ENCODE measurements at places on chromosomes 3 and 15.
A peak's percentile ranks its signal among the peaks of the same experiment; 100 is the strongest.

GRCh38 chr3:159586571-159587202 is 401.9 kb upstream of the IL12A start:
- peak; percentile 57 for DNase-seq

DNA sequence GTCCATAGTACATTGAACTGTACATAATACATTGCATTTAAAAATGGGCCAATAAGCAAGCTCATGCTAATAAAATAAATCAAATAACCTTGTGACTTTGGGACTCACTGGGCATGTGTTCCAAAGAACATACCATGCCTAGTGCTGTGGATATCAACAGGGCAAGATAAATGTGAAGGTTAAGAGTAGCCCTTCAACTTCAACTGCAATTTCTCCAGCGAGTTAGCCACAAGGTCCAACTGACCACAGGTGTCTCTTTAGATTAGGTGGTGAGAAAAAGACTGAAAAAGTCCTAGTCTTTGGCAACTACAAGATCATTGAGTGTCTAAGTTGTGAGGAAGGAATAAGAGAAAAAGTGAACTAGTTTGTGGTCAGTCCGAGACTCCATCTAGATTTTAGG is 78.3 kb upstream of the ATP11B start:
- no peak for DNase-seq

DNA sequence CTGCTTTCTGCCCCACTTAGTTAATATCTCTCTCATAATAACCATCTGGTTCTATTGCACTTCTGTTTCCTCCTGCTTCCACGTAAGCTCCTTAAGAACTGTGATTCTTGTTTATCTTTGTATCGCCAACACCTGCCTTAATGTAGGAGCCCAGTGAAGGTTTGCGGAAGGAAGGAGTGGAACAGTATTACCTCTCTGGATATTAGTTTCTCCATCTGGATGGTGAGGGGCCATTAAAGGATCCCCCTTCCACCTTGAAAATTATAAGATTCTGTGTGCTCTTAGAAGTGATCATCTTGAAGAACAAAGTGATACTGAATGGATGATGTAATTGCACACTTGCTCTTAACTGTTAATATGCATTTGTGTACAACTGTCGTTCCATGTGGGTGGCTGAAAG is 2.2 kb downstream of the CHRNA5 start:
- DNase-seq: no peak

DNA sequence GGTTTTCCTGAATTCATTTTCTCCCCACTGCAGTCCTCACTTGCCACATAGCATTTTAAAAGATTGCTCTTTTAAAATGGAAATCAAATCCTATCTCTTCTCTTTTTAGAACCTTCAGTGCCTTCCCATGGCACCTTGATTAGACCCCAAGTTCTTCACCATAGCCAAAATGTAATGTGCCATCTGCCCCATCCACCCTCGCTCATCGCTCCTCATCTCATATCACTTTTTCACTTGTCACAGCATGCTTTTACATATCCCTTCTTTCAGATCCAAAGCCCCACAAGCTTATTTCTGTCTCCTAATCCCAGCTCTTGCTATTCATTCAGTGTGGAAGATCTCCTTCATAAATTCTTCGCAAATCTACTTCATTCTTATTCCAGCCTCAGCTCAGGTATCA is 161.7 kb downstream of the CD47 start:
- no peak for DNase-seq

DNA sequence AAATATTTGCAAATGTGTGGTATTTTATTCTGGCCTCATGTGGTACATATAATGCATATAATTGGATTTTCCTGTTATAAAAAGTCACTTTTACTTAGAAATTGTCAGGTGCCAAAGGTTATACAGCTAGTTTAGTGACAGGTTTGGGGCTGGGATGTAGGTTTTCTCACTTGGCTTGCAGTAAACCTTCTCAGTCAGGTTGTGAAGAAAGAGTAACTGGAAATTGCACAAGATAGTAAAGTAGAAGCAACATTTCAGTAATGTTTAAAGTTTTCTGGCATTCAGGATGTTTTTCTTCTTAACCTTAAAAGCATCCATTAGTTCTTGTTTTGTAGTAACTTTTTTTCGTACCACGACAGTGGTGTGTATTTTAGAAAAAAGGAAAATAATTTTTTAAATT is 53.9 kb downstream of the MEF2A start:
- no peak for DNase-seq

DNA sequence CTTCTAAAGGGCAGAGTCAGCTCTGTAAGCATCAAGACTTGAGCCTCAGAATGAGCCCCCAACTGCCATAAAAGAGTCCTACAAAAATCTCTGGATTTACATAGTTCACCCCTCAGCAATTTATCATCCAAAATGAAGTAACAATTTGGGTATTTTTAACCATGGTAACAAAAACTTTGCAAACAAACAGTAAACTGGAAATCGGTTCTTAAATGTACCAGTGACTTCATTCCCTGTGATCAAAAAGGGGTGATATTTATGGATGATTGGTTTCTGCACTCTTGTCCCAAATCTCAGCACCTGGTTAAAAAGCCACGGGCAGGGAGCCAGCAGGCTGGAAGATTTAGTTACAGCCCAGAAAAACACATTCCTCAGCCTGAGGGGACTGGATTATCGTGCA is 73.6 kb downstream of the TFG start:
- peak; percentile 59 for DNase-seq

- DNase-seq: peak; percentile 69
Observed at GRCh38 chr15:73346735-73347312, 21.9 kb downstream of the HCN4 start.

DNA sequence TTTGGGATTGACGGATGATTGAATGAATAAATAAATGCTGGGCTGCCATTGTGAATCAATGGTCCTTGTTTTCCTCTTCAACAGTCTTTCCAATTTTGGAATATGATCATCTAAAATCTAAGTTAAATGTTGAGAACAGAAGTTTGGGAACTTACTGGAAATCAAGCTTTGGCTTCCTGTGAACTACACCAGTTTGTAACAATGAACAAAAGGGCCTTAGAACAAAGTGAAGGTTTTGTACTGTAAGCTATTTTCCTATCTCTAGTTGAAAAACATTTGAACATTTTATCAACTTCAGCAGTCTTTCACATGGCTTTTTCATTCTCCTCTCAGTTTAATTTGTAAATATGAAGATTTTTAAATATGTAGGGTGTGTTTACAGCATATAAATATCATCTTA is 66.3 kb downstream of the RUBCN start:
- no peak for DNase-seq

- DNase-seq: peak; percentile 57
Observed at GRCh38 chr15:63945007-63945788, 101.1 kb downstream of the DAPK2 start.

GRCh38 chr3:159928666-159929065 is 60.0 kb upstream of the IL12A start:
- peak; percentile 99 for DNase-seq

DNA sequence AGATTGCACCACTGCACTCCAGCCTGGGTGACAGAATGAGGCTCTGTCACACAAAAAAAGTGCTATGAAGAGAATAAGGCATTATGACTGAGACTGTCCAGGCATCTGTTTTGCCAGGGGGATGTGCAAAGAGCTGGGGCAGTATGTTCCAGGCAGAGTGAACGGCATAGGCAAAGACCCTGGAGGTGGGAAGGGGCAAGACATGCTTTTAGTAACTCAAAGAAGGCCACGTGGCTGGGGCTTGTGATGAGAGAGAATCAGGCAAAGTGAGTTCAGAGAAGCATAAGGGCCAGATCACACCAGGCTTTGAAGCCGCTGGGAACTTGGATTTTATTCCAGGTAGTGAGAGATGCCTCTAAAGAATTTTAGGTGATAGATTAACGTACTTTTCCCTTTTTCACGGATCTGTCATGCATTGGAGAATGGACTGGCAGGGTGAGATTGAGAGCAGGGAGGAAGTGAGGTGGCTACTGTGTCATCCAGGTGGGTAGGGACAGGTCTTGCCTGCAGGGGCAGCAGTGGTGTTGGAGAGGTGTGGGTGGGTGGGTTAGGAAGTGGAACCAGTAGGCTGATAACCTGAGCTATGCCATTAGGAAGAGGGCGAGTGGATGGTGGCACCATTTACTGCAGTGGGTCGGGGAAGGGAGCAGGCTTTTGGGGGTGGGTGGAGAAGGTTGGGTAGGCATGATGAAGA is 31.7 kb downstream of the ATP2B2 start:
- DNase-seq: no peak

- no peak for DNase-seq
Observed at GRCh38 chr15:51180011-51180410, 85.3 kb upstream of the TNFAIP8L3 start.

DNA sequence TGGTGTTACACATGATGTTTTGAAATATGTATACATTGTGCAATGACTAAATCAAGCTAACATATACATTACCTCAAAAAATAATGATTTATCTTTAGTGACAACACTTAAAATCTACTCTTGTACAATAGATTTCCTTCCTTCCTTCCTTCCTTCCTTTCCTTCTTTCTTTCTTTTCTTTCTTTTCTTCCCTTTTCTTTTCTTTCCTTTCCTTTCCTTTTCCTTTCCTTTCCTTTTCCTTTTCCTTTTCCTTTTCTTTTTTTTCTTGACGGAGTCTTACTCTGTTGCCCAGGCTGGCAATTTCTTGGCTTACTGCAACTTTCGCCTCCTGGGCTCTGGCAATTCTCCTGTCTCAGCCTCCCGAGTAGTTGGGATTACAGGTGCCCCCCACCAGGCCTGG is 170.5 kb downstream of the NLGN1 start:
- no peak for DNase-seq

- no peak for DNase-seq
Observed at GRCh38 chr3:154062513-154062912, 58.7 kb upstream of the ARHGEF26 start.

- no peak for DNase-seq
Observed at GRCh38 chr3:127998596-127998995, 53.6 kb upstream of the SEC61A1 start.

- no peak for DNase-seq
Observed at GRCh38 chr15:99426431-99427105, 139.2 kb upstream of the MEF2A start.

GRCh38 chr3:150216866-150217600 is 191.1 kb upstream of the TSC22D2 start:
- DNase-seq: no peak

DNA sequence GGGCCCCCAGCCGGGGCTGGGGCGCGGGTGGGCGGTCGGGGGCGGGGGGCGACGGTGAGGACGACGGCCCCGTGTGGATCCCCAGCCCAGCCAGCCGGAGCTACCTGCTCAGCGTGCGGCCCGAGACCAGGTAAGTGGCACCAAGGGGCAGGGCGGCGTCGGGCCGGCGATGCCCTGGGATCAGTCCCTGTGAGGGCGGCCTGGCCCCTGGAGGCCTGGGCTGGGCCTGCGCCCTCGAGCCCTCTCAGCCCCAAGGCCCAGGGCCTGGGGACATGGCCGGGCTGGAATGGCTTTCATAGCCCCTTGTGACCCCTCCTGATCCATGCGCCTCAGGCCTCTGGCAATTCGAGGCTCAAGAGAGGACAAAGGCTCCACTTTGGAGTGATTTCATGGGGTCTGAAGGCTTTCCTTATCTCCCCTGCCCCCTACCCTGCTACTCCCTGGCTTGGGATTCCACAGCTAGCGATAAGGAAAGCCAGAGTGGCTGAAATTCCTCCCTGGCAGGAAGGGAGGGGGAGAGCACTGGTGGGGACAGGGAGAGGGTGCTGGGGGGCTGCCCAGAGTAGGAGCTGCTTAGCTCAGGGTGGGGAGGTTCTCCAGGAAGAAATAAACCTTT is 418 bp downstream of the ALPK3 start:
- peak; percentile 41 for DNase-seq

GRCh38 chr3:66633402-66634381 is 132.9 kb upstream of the LRIG1 start:
- DNase-seq: no peak

GRCh38 chr15:80455668-80456442 is 51.7 kb downstream of the ARNT2 start:
- DNase-seq: peak; percentile 89

- no peak for DNase-seq
Observed at GRCh38 chr3:180329187-180329586, 272.8 kb upstream of the TTC14 start.

- DNase-seq: no peak
Observed at GRCh38 chr15:59838900-59839299, 149.8 kb upstream of the BNIP2 start.

All from kidney tubule cell (primary cell).